Activated T-cell treated with anti-CD3 and anti-CD28 coated beads, Interleukin-2, amount 50 U/mL, for 24 hours (primary cell): ENCODE measurements at places on chromosomes 7 and 10.
A peak's percentile ranks its signal among the peaks of the same experiment; 100 is the strongest.

- DNase-seq: no peak
Measured at GRCh38 chr10:132335189-132336063, 3.4 kb downstream of the LRRC27 start.

GRCh38 chr7:17952387-17952786 is 12.1 kb upstream of the SNX13 start:
- no peak for DNase-seq

DNA sequence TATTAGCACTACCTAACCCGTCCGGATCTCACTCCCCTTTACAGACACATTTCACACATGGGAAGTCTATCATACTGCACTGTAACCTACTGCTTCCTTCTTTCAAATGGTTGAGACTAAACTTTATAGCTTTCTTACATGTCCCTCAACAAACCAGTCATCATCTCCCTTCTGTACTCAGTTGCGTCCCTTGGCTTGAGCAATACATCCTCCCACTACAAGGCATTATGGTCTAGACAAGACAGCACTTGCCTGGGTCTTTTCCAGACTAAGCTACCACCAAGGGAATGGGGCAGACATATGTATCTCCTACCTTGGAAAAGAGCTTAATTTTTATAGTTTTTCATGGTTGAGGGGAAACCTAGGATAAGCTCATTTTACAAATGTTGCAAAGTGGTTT is 575.2 kb downstream of the KCNMA1 start:
- no peak for DNase-seq

GRCh38 chr7:131564640-131565039 is 8.2 kb upstream of the PODXL start:
- no peak for DNase-seq

- DNase-seq: no peak
Measured at GRCh38 chr7:96236198-96237039, 85.5 kb downstream of the SLC25A13 start.

DNA sequence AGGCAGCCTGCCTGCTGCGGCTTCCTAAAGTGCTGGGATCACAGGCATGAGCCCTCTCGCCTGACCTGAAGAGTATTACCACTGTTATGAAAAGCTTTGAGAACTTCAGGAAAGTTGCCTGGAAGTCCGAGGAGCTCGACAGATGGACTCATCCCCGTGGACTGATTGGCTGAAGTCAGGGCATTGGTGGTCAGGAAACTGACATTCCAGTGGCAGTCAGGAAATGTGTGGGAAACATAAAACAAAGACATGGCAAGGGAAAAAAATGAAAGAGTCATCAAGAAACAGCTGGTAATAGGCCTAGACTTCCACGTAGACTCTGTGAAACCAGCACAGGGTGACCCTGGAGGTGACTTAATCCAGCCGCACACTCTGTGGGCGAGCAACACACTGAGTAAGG is 123.3 kb downstream of the CDH23 start:
- DNase-seq: no peak

- DNase-seq: no peak
Measured at GRCh38 chr7:2605608-2606538, 25.9 kb upstream of the TTYH3 start.

DNA sequence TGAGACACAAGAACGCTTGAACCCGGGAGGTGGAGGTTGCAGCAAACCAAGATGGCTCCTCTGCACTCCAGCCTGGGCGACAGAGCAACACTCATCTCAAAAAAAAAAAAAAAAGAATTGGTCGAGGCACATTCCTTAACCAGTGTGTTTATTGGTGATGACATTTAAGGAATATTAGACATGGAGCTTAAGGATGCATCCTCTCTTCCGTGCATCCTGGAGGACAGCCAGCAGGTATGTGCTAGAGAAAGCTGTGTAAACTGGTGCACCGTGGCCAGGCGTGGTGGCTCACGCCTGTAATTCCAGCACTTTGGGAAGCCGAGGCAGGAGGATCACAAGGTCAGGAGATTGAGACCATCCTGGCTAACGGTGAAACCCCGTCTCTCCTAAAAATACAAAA is 11.8 kb downstream of the ZKSCAN1 start:
- DNase-seq: no peak

GRCh38 chr10:12406764-12407400 is 57.5 kb downstream of the CAMK1D start:
- DNase-seq: no peak

DNA sequence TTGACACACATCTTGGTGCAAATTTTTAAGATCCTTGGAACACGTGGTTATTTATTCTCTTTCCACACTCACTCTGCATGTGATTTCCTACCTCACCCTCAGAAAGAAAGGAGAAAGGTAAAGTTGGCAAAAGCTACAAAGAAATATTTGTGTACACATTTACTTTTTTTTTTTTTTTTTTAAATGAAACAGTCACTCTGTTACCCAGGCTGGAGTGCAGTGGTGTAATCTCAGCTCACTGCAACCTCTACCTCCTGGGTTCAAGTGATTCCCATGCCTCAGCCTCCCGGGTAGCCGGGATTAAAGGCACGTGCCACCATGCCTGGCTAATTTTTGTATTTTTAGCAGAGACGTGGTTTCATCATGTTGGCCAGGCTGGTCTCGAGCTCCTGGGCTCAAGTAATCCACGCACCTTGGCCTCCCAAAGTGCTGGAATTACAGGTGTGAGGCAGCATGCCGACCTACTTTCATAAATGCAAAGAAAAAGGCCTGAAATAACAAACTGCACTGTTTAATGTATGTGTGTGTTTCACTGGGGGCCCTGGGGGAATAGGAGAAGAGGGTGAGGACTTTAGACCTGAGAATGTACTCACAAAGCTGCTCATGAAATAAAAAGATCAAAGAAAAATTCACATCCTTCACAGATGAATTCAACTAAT is 71.6 kb upstream of the GRID1 start:
- no peak for DNase-seq

DNA sequence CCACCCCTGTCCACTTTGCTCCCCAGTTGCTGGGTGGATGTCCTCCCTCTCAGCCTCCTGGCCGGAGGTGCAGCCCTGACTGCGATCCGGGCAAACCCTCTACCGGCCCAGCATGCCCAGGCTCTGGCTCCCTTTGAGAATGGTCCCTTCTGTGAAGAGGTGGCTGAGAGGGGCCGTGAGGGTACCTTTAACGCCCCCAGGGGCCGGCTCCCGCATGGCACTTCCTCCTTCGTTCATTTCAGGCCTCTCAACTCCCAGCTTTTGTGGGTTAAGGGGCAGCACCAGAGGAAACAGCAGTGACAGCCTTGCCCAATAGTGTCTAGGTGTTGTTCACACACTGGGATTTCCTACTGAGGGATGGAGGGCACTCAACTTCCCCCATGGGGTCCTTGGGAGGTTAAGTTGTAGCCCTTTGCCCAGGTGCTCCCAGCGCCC is 33.2 kb upstream of the HABP2 start:
- DNase-seq: no peak

DNA sequence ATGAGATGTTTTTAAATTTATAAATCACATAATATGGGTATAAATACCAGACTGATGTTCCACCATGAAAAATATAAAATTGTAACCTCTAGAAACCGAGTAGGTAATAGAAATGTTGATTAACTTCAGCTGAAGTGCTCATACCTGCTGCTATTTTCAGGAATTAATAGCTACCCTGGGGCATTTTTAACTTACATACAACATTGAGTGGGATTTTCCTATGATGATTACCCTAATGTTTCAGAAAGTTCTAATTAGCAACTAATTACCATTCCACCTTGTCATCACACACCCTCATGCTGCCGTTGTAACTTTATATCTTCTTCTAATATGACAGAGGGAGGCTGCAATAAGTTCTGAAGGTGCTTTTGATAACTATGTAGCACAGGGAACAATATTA is 53.5 kb upstream of the ARHGAP12 start:
- DNase-seq: no peak

DNA sequence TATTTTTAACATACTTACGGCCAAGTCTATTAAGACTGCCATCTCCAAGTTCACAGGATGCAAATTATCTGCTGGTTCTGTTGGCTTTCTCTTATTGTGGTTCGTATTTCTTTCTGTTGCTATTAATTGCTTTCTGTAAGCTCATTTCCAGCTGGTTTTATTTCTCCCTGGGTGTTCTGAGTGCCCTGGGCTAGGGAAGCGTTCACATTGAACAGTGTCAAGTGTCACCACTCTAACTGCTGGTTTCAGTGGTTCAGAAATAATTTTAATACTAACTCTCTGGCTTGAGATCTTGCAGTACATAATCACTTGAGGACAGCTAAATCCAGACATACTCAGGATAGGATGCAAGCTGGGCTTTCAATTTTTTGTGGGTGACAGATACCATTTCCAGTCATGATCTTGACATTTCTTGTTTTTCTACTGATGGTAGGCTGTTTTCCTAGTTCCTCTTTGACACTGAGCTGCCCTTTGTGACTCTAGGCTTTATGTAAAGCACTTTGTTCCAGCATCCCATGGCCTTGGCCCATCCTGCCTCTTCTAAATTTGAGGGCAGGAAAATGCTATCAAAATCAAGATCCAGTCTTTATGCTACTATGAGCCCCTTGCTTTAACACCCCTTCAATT is 117.6 kb downstream of the SNX13 start:
- DNase-seq: no peak

GRCh38 chr10:49111320-49111698 is 4.0 kb downstream of the VSTM4 start:
- no peak for DNase-seq

GRCh38 chr7:88666626-88667025 is 92.9 kb upstream of the ZNF804B start:
- DNase-seq: no peak

DNA sequence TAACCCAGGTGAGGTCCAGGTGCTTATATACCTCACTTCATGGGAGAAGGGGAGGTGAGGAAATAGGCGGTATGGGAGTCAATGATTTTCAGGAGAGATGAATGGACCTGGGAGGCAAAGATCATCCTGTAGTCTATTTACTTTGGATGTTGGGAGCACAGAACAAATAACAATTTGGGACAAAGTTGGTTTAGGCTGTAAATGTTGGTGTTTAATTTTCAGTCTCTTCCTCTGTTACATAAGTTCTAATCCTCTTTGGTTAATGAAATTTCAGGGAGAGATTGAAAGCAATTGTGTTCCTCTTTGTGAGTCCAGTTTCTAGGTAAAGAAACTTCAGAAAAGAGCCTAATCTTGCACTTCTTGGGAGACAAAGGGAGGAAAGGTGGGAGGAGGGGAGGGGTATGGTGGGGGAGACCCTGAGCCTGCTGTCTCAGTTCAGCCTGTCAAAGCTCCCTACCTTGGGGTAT is 46.9 kb downstream of the AKR1C4 start:
- no peak for DNase-seq

DNA sequence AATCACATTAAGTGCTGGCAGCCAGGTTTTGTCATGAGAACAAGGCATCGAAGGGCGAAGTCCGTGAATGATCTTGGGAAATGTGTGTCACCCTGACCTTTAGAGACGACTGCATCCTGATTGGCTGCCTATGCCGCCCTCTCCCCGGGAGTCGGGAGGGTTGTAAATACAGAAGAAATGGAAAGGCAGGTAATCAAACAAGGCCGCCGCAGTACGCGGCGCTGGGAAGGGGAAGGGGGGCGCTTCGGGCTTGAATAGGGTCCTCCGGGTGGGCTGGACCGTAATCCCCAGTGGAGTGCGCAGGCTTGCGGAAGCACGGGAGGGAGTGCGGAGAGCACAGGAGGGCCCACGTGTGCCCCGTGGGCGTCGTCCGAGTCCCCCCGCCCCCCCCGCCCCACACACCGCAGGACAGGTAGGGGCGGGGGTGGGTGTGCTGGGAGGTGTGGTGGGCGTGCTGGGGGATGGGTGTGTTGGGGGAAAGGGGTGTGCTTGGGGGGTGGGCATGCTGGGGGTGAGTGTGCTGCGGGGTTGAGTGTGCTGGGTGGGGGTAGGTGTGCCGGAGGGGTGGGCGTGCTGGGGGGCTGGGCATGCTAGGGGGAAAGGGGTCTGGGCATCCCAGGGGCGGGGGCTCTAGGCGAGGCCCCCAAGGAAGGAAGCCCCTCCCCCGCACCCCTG is 169.4 kb downstream of the ARHGAP12 start:
- peak; percentile 80 for DNase-seq

DNA sequence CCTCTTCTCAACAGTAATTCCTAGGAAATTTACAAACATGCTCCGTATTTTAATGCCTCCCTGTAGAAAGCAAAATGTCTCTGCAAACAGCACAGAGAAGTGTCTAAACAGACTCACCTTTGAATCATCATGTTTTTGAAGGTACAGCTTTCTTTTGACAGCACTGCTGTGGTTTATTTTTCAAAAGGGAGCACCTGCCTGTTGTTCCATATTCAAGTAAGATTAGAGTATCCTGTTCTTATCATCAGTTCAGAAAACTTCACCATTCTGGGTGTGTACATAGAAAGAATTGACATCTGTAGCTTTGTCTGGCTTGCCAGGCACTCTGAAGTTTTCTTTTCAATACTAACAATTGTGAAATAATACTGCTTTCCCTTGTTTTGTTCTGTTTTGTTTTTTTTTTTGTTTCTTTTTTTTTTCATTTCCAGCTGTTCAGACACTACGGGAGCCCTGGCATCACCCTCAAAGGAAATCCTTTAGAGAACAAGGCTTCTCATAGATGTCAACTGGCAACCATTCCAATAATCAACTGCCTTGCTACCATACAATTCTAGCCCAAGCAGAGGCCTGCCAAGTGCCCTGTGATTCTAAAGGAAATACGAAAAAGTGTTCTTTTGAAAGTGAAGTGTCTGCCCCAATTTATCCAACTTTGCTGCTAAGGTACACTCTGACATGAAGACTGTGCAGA is 275.9 kb downstream of the PRPF18 start:
- no peak for DNase-seq

DNA sequence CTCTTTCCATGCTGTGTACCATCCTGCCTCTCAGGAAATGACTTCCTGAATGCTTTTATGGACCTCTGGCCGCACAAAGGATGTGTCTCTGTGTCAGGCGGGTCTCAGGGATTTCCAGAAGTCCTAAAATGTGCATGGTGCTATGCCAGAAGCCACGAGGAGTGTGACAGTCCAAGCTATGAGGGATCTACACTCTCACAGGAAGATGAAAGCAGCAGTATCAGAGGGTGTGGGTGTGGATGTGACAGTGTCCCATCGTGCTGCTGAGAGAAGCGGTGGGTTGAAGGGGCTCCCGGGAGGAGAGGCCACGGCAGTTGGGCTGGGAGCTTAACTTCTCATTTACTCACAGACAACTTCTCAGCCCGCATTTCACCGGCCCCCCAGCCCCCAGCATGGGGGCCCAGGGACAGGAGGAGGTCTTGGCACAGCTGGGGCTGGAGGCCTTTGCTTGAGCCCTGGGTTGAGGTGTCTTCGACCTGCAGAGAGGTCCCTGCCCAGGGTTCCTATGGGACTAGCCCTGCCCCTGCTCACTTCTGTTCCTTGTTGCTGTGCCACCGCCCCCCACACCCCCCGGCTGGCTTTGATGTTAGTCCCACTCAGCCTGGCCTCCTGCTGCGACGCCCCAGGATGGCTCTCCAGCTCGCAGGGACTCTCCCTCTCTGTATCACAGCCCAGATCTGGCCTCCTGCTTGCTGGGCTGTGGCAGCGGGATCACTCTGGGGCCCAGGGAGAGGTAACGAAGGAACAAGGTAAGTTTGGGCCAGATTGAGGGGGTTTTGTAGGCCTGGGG is 30.8 kb upstream of the EMX2 start:
- DNase-seq: no peak

- no peak for DNase-seq
Measured at GRCh38 chr7:39664585-39664984, 41.2 kb downstream of the RALA start.

- no peak for DNase-seq
Measured at GRCh38 chr10:34403512-34403911, 411.6 kb downstream of the PARD3 start.
